ENCODE measurements at places on chromosomes 6 and 20.

GRCh38 chr6:15498640-15499039, 164.2 kb downstream of the DTNBP1 start:
- no peak for DNase-seq

- DNase-seq: no peak
These were observed 72.7 kb downstream of the BLOC1S5 start for GRCh38 chr6:7991536-7991935.

GRCh38 chr6:80331522-80331921, 225.1 kb downstream of the BCKDHB start:
- DNase-seq: no peak

GRCh38 chr6:105522626-105523322, 119.9 kb upstream of the PREP start:
- DNase-seq: no peak

DNA sequence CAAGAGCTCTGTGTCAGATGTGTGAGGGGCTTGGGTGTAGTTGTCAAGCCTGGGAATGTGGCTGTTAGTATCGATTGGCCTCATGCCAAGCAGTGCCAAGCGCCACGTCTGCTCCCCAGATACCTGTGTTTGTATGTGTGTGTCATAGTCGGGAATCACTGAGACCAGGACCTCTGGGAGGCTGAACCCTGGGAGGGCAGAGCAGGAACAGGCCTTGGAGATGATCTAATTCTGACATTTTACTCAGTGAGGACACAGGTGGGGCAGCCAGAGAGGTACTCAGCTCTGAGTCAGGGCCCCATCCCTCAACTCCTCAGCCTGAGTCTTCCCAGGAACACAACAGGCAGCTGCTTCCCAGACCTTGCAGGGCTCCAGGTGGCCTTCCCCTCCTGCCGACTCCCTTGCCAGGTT, 51.2 kb upstream of the FANCE start:
- no peak for DNase-seq

- no peak for DNase-seq
These were observed 1.6 kb downstream of the TOX2 start for GRCh38 chr20:43916073-43916880.

GRCh38 chr20:37727957-37728634, 34.3 kb downstream of the CTNNBL1 start:
- no peak for DNase-seq

DNA sequence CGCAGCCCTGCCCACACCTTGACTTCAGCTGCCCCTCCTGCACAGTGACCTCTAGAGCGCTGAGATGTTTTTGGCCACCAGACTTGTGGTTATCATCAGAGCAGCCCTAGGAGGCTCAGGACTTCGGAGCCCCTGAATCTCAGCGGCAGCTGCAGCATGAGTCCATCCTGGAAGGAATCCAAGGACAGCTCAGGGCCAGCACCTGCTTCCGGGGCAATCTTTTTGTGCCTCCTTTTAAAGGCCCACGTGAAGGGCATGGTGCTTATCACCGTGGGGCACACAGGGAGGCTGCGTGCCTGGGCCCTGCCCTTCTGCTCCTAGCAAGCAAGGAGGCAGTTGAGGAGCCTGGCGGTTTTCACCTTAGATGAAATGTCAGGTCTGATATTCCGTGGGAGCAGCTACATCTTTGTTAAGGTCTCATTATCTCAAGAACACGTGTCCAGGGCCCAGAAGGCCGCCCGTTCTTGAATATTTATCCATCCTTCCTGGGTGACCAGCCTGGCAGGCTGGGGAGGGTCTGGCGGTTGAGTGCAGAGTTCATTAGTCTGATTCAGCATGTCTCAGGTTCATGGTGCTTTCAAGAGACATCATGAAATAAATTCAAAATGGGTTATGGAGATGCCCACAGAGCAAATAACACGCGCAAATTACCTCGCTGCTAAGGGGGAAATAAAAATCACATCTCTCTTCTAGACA, 392.4 kb downstream of the TAF4 start:
- DNase-seq: no peak

- DNase-seq: no peak
These were observed 31.4 kb downstream of the COL11A2 start for GRCh38 chr6:33160728-33161344.

DNA sequence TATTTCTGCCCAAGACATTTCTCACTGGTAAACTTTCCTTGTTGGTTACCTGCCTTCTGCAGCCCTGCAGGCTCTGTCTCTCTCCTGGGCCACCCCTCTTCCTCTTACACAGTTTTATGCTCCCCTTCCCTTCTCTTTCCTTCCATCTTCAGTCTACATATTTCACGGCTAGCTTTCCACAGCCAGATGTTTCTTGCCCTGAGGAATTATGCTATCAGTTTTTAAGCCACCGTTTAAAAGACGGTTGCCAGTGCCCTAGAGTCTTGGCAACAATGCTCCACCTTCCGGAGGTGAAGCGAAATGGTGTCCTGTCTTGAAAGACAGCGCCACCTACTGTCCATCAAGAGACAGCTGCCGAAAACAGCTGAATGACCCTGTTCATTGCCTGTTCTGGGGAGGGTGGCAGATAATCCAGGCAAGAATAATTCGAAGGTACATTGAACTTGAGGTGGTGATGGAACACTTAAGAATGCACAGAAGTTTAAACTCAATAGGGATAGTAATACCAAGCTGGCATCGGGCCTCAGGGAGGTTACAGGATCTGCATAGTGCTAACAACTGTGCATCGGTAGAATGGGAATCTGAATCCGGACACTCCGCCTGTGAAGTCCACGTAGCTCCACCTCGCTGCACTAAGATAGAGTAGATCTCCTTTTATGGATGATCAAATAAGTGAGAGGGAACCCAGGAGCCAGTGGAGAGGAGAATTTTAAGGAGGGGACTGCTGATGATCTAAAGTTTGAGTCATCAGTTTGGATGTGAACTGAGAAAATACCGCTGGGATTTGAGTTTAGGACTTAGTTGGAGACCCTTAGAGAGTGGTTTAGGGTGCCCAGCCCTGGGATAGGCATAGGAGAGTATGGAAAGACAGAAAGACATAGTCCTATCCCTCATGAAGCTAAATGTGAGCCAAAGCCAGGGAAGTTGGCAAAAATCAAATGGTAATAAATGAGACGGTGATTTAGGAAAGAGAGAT, 4.8 kb upstream of the TRIM40 start:
- DNase-seq: peak; percentile 7

- DNase-seq: peak; percentile 98
These were observed at the start of the genes PACRG and PRKN for GRCh38 chr6:162727322-162728182. PACRG (plus strand) TSS chr6:162727974. PRKN (minus strand) TSS chr6:162727766.

- DNase-seq: no peak
These were observed 43.0 kb upstream of the ZNF217 start for GRCh38 chr20:53636540-53637097.

GRCh38 chr20:42747765-42748411, 441.8 kb downstream of the PTPRT start:
- DNase-seq: no peak

DNA sequence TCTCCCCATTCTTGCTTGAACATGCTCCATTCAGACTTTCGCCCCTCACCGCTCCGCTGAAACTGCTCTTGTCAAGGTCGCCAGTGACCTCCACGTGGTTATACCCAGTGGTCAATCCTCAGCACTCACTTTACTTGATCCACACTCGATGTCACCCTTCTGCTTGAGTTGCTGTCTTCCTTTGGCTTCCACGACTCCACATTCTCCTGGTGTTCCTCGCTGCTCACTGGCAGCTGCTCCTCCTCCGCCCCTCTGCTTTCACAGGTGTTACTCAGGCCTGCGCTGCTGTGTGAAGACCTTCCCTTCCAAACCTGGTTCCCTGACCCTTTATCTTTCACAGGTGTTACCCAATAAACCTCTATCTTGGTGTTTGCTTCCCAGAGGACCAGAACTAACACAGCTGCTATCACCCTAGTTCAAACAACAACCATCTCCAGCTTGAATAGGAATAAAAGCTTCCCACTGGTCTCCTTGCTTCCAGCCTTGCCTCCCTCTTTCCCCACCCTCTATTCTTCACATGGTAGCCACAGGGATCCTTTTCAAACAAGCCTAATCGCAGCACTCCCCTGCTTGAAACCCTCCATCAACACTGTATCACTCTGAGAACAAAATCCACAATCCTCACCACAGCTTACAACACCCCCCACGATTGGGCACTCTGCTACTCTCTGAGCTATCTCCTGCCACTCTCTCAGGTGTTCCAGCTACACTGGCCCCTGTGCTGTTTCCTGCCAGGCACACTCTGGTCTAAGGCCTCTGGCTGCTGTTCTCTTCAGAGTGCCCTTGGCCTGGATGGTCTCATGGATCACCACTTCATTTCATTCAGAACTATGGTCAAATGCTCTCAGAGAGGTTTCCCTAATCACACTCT, 10.7 kb downstream of the PPIL1 start:
- DNase-seq: no peak

DNA sequence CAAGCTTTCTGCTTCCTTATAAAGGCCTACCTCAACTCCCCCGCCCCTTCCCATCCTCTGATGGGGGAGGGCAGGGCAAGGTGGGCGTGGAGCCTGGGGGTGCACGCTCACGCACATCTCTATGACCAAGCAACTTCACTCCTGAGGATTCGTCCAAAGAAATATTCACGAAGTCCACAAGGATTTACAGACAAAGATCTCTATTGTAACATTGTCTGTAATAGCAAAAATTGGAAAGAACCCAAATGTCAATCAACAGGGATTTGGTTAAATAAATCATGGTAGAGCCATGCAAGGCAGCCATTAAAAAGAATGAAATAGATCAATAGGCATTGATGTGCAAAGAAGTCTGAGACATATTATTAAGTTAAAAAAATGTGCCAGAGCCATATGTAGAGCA, 130.4 kb upstream of the AFDN start:
- DNase-seq: no peak

DNA sequence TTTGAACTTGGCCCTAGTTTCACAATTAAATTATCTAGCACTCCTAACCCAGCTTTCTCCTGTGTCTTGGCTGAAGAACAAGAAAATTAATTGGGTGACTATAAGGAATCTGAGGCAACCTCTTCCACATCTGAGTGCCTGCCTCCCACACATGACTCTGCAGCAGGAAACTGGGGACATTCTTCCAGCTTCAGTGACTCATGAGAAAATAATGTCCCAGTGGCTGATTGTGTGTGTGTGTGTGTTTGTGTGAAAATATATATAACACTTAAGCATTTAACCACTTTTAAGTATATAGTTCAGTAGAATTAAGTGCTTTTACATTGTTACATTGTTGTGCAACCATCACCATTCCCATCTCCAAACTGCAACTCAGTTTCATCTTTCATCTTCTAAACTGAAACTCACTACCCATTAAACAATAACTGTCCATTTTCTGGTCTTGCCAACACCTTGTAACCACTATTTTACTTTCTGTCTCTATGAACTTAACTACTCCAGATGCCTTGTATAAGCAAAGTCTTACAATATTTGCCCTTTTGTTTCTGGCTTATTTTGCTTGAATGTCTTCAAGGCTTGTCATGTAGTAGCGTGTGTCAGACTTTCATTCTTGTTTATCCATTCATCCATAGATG, 8.7 kb downstream of the TRIM38 start:
- peak; percentile 22 for DNase-seq

- no peak for DNase-seq
These were observed 50.3 kb downstream of the SNAI1 start for GRCh38 chr20:50032955-50033666.

GRCh38 chr20:59822291-59823029, 111.0 kb downstream of the SYCP2 start:
- DNase-seq: no peak

DNA sequence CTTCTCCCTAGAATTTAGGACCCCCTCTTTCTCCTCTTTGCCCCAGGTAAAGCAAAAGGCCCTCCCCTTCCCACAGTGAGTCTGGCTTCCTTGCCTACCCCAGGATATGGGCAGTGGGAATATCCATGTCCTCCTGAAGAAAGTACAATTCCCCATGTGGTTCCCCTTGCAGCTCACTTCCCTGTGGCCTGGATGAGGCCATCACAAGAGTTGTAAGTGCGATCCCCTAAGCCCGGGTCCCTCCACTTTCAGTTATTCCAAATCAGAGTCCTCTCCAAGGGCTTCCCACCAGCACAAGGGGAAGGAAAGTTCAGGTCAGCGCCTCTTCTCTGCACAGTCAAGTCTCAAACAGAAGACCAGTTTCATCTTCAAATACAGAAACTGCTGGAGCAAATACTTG, 10.2 kb upstream of the PTPN1 start:
- DNase-seq: no peak

- no peak for DNase-seq
These were observed 105.2 kb downstream of the NFATC2 start for GRCh38 chr20:51437182-51437924.

GRCh38 chr6:7542065-7542873, 798 bp downstream of the DSP start:
- DNase-seq: no peak

GRCh38 chr20:59124296-59125029, 39.2 kb upstream of the ZNF831 start:
- no peak for DNase-seq

DNA sequence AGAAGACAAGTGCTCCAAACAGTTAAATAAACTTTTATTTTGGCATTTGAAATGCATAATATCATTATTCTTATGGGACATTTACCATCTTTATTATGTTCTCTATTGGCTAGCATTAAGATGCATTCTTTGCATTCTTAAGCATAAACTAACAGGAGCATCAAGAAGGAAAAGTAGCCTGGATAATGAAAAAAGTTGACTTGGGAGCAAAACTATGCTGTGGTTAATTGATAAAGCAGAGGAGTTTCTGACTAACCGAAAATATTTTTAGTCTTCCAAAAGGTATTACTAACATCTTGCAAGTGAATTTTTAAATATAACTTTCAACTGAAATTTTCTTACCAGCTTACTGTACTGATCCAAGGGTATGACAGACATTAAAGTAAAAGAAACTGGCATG, 140.3 kb downstream of the FLRT3 start:
- no peak for DNase-seq

- no peak for DNase-seq
These were observed 13.2 kb upstream of the MAP3K4 start for GRCh38 chr6:160978141-160978901.
